ENCODE measurements at places on chromosomes 16 and 17.

GRCh38 chr16:73545290-73545689 is 497.4 kb upstream of the ZFHX3 start:
- H3K4me1 ChIP-seq, result no peaks in the 10 kb centered on the region
- no peak overlapping the region for H3K27ac ChIP-seq
- H3K36me3 ChIP-seq, result no peaks in the 10 kb centered on the region
- no peak for DNase-seq

GRCh38 chr17:39642291-39643074 is 5.5 kb downstream of the STARD3 start:
- no peak overlapping the region for H3K4me3 ChIP-seq
- no peaks in the 10 kb centered on the region for H3K36me3 ChIP-seq

DNA sequence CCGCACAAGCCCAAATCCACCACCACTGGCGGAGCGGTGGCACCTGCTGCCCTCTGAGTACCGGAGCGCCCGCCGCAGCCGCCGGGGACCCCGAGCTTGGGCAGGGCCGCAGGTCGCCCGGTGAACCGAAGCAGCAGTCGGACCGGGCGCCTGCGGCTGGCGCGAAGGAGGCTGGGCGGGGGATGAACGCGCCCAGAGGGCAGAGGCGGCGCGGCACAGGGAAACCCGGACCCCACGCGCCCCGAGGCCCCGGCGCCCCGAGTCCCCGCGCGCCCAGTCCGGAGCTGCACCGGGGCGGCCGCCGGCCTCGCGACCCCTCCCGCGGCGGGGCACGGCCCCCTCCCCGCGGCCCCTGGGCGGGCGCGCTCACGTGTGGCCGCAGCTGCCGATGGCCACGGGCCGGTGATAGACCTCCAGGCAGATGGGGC is 393 bp downstream of the RNF166 start:
- no peaks in the 10 kb centered on the region for H3K36me3 ChIP-seq
- peaks cover 54% of the 10 kb centered on the region for H3K4me1 ChIP-seq
- DNase-seq, result no peak

DNA sequence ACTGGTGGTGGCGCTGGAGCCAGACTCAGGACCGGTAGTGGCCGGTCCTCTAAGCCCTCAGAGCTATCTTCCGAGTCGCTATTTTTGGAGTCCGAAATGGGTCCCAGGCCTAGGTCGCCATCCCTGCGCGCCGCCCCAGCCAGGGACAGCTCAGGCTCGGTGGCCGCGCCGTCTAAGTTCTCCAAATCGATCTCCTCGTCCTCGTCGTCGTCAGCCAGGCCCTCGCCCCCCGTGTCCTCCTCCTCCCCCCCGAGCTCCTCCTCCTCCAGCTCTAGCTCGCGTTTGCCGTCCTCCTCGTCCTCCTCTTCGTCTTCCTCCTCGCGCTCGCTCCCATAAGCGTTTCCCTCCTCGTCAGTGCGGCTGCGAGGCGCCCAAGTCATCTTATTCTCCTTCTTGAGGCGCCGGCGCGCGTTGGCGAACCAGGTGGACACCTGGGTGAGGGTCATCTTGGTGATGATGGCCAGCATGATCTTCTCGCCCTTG is 1.6 kb downstream of the IRX3 start:
- no peaks in the 10 kb centered on the region for H3K36me3 ChIP-seq
- DNase-seq, result no peak
- peaks cover 6% of the 10 kb centered on the region for H3K27me3 ChIP-seq
- no peak overlapping the region for H3K4me3 ChIP-seq

DNA sequence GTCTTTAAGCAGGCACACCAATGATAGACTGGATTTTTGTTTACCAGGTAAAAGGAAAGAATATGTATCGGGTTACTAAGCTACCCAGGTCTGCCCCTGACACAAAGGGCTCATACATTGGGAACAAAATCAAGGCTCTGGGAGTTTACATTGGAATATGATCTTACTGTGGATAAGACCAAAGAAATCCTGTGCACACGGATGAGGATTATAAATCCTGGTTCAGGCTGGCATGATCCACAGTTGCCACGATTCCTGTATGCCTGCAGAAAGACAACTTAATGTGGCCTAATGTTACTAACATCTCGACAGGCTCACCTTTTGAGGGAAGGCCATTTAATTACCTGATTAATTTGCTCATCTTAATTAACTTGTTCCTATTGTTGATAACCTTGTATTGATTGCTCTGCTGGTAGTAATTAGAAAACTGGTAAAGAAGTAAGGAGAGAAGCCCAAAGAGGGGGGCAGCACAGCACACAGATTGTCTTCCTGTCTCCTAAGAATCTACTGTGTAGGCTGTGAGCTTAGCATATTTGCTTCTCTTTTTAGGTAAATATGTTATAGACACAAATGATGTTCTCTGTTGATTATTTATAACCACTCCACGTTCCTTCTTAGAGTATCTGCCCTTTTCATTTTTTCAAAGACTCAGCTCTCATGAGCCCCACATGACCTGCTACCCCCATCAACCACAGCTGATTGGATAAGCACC is 51.0 kb upstream of the TOX3 start:
- H3K4me3 ChIP-seq, result no peak overlapping the region
- H3K36me3 ChIP-seq, result no peaks in the 10 kb centered on the region
- H3K27ac ChIP-seq, result no peak overlapping the region
- no peaks in the 10 kb centered on the region for H3K27me3 ChIP-seq
- H3K4me1 ChIP-seq, result no peaks in the 10 kb centered on the region

- no peaks in the 10 kb centered on the region for H3K4me1 ChIP-seq
- H3K27ac ChIP-seq, result no peak overlapping the region
- no peaks in the 10 kb centered on the region for H3K27me3 ChIP-seq
- H3K4me3 ChIP-seq, result no peak overlapping the region
- no peak for DNase-seq
Observed at GRCh38 chr16:10608687-10609401, 28.4 kb upstream of the EMP2 start.

- H3K4me1 ChIP-seq, result peaks cover 16% of the 10 kb centered on the region
- no peak for DNase-seq
- peaks cover 12% of the 10 kb centered on the region for H3K27me3 ChIP-seq
- H3K27ac ChIP-seq, result no peak overlapping the region
Observed at GRCh38 chr17:76588182-76588581, 2.5 kb upstream of the ST6GALNAC2 start.

GRCh38 chr16:50765260-50765659 is 23.4 kb downstream of the CYLD start:
- H3K4me3 ChIP-seq, result no peak overlapping the region
- no peak for DNase-seq
- peaks cover 26% of the 10 kb centered on the region for H3K36me3 ChIP-seq
- H3K4me1 ChIP-seq, result peaks cover 99% of the 10 kb centered on the region
- H3K27me3 ChIP-seq, result no peaks in the 10 kb centered on the region
- H3K27ac ChIP-seq, result no peak overlapping the region

- peaks cover 6% of the 10 kb centered on the region for H3K27me3 ChIP-seq
- no peak overlapping the region for H3K27ac ChIP-seq
- H3K36me3 ChIP-seq, result no peaks in the 10 kb centered on the region
- no peaks in the 10 kb centered on the region for H3K4me1 ChIP-seq
Observed at GRCh38 chr17:66947311-66947710, 17.2 kb upstream of the CACNG4 start.

GRCh38 chr17:360092-360750 is 7.6 kb upstream of the RPH3AL start:
- H3K27ac ChIP-seq, result no peak overlapping the region
- H3K36me3 ChIP-seq, result no peaks in the 10 kb centered on the region
- no peaks in the 10 kb centered on the region for H3K4me1 ChIP-seq
- no peak for DNase-seq

GRCh38 chr17:4582101-4582501 is 2.2 kb upstream of the SMTNL2 start:
- H3K4me3 ChIP-seq, result no peak overlapping the region
- H3K27ac ChIP-seq, result no peak overlapping the region
- peaks cover 10% of the 10 kb centered on the region for H3K27me3 ChIP-seq
- H3K36me3 ChIP-seq, result no peaks in the 10 kb centered on the region

GRCh38 chr17:81398176-81398831 is 3.0 kb downstream of the BAHCC1 start:
- peaks cover 62% of the 10 kb centered on the region for H3K4me1 ChIP-seq
- no peaks in the 10 kb centered on the region for H3K36me3 ChIP-seq
- H3K27me3 ChIP-seq, result peaks cover 71% of the 10 kb centered on the region
- no peak overlapping the region for H3K27ac ChIP-seq

GRCh38 chr16:69141014-69141413 is 8.6 kb downstream of the UTP4 start:
- DNase-seq, result no peak
- no peaks in the 10 kb centered on the region for H3K27me3 ChIP-seq
- no peaks in the 10 kb centered on the region for H3K4me1 ChIP-seq
- no peak overlapping the region for H3K4me3 ChIP-seq

- no peak overlapping the region for H3K4me3 ChIP-seq
- no peaks in the 10 kb centered on the region for H3K27me3 ChIP-seq
- DNase-seq, result no peak
- no peak overlapping the region for H3K27ac ChIP-seq
- H3K36me3 ChIP-seq, result no peaks in the 10 kb centered on the region
- no peaks in the 10 kb centered on the region for H3K4me1 ChIP-seq
Observed at GRCh38 chr16:13779676-13780075, 140.3 kb upstream of the ERCC4 start.

DNA sequence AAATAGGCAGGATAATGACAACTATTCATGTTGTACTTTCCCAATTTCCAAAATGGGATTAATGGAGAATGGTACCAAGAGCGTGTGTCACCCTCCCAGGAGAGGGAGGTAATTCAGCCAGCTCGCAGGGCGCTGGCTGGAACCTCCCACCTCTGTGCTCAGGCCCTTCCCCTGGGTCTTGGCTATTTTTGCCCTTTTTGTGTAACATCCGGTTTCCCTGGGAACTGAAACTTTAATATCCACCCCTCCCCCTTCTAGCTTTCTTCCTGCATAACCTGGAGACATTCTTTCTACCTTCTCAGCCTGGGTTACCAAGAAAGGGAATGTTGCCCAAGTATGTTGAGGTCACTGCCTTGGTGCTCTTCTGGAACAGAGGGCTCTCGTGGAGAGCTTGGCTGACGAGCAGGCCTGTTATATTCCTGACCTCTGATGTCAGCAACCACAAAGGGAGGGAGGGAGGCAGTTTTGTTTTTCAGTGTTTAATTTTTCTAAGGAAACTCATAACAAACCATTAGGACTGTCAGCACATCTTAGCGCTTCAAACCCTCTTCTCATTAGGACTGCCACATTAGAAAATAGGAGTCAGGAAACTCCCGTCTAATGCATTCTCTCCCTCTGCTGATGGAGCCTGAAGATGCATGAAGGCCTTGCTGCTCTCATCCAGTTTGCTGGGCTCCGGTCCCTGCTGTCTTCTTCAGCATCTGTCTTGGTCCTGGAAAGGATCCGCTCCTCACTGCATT is 25.6 kb downstream of the ITGB3 start:
- no peak for DNase-seq
- no peaks in the 10 kb centered on the region for H3K27me3 ChIP-seq
- no peaks in the 10 kb centered on the region for H3K4me1 ChIP-seq
- no peak overlapping the region for H3K27ac ChIP-seq
- no peaks in the 10 kb centered on the region for H3K36me3 ChIP-seq

- DNase-seq, result no peak
- H3K4me1 ChIP-seq, result peaks cover 75% of the 10 kb centered on the region
- H3K27ac ChIP-seq, result no peak overlapping the region
- no peaks in the 10 kb centered on the region for H3K36me3 ChIP-seq
- no peak overlapping the region for H3K4me3 ChIP-seq
Observed at GRCh38 chr17:40316571-40317344, 7.8 kb downstream of the RARA start.

- peak; percentile 55 for DNase-seq
- H3K27ac ChIP-seq, result peak overlapping the region; percentile 75
- H3K4me1 ChIP-seq, result peaks cover 71% of the 10 kb centered on the region
- peak overlapping the region; percentile 38 for H3K4me3 ChIP-seq
- H3K27me3 ChIP-seq, result no peaks in the 10 kb centered on the region
Observed at GRCh38 chr16:57998486-57998885, 2.0 kb downstream of the ZNF319 start.

Data from CD4-positive, alpha-beta memory T cell (primary cell).